Activated naive CD8-positive, alpha-beta T cell treated with anti-CD3 and anti-CD28 coated beads, Interleukin-2, amount 50 U/mL, for 16 hours (primary cell): ENCODE measurements at places on chromosomes 16 and 17.

- DNase-seq: no peak
These were observed 40.9 kb upstream of the ICAM2 start for GRCh38 chr17:64061178-64061898.

- DNase-seq: no peak
These were observed 14.3 kb downstream of the SGCA start for GRCh38 chr17:50180111-50180510.

- no peak for DNase-seq
These were observed 68.6 kb downstream of the ZZEF1 start for GRCh38 chr17:4073983-4074830.

DNA sequence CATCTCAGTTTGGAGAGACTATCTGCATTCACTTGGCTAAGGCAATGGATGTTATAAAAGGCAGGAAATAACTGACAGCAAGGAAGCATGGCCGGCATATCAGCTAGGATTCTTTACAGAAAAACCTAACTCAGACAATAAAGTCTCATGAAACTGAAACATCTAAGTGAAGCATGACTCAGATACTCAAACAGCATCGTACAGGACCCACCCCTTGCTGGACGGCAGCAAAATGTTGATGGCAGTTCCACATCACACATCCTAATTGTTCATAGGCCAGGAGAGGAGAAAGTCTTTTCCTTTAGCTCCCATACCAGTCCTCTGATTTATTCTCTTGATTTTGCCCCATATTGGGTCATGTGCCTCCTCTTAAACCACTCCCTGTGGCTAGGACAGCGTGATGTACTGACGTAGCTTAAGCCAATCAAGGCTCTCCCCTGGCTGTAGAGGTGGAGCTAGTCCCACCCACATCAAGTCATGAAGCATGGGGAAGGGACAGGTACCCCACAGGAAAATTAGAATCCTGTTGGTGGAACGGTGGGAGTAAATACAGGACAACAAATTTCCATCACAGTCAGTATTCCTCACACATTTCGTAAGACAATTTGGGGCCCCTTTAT is 178.9 kb downstream of the IRX3 start:
- DNase-seq: no peak
